H9 (cell line): ENCODE measurements at places on chromosomes 12 and 14. TPM values are rescaled to one million over a fixed set of nuclear protein-coding genes. Genes with fewer than 3 reads are reported as not detected.
A peak's percentile ranks its signal among the peaks of the same experiment; 100 is the strongest.

- DNase-seq, result no peak
These were observed 72.4 kb upstream of the SSTR1 start for GRCh38 chr14:38135106-38135867.

DNA sequence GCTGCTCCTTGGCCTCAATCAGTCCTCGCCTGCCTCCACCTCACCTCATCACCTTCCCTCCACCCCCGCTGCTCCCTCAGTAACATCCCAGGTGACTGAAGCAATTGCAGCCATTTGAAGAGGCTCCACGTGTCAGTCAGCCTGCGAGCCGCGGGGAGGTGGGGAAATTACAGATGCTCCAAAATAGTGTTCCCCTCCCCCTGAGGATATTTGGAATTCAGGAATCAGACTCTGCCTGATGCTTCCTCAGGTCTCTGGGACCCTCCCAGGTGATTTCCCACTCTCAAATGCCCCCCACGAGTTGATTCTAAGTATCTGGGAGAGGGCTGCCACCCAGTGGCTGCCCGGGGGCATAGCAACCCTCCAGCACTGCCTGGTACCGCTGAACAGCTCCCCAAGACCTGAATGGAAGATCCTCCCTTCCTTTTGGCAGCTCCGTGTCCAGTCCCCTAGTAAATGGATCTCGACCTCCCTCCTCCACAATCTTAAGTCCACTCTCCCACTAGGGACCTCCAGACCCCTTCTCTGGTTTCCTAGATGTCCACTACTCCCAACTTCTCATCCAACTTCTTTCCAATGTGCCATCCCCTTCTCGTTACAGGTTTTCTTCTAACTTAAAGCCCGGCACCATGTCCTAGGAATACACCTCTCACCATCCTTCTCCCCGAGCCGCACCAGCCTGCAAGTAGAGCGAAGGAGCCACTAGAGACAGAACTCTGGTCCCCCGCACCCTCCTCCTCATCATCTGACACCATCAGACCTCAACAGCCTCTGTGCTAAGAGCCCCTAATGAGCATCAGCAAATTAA lies 1.4 kb upstream of the ASIC1 start:
- DNase-seq, result peak; percentile 81

GRCh38 chr12:3342051-3342450 lies 149.0 kb upstream of the PRMT8 start:
- peak; percentile 78 for DNase-seq

DNA sequence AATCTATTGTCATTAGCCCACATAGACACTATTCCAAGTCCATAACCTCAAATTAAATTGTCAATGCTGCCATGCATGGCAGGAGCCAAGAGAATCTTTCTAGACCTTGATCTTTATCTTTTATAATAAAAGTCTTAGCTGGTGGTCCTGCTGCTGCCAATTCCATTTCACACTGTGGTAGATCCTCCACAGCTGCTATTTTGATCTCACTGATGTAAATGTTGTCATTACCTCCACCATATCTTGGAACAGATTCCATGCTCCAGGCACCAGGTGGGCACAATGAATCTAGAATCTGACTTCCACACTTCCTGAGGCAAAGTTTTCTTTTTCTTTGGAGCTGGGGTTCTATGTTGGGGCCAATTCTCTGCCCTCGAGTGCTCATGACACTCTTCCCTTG lies 161.2 kb downstream of the TMTC3 start:
- DNase-seq, result no peak

- no peak for DNase-seq
These were observed 223.3 kb downstream of the CHST11 start for GRCh38 chr12:104680070-104680469.

The COL2A1 gene
- total RNA-seq, result 10.8 and 11.4 TPM in 2 replicates

GRCh38 chr12:130016986-130017385 lies 113.2 kb upstream of the TMEM132D start:
- no peak for DNase-seq

- no peak for DNase-seq
These were observed 70.3 kb upstream of the CHST11 start for GRCh38 chr12:104386461-104386860.

DNA sequence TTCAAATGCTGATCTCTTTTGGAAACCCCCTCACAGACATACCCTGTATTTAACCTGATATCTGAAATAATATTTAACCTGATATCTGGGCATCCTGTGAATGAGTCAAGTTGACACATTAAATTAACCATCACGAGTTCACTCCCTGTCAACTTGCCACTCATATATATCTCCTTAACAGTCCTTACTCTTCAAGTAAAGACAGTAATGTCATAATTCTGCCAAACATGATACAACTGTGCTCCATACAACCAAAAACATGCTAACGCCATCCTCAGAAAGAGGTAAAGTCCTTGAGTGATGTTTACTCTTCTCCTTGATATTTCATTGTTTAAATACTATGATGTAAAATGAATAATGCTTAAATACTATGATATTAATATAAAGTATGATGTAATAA lies 105.0 kb downstream of the PLCZ1 start:
- no peak for DNase-seq

GRCh38 chr14:94602722-94603121 lies 9.5 kb upstream of the SERPINA3 start:
- DNase-seq, result no peak

DNA sequence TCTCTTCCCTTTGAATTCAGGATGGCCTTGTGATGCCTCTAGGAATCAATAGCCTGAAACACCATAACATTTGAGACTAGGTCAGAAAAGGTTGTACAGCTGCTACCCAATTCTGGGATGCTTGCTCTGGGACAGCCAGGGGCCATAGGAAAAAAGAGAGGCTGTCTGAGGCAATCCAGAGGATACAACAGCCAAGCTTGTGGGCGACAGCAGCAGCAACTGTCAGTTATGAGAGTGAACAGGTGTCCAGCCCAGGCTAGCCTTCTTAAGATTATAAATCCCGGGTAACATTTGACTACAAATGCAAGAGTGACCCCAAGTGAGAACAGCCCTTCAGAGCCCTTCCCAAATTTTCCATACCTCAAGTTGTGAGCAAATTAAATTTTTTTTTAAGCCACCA lies 11.1 kb downstream of the DCN start:
- no peak for DNase-seq

The TRHDE gene
- total RNA-seq, result 0.68 and 1.0 TPM in 2 replicates

The GUCY2C gene
- 1.3 and 1.9 TPM in 2 replicates for total RNA-seq

DNA sequence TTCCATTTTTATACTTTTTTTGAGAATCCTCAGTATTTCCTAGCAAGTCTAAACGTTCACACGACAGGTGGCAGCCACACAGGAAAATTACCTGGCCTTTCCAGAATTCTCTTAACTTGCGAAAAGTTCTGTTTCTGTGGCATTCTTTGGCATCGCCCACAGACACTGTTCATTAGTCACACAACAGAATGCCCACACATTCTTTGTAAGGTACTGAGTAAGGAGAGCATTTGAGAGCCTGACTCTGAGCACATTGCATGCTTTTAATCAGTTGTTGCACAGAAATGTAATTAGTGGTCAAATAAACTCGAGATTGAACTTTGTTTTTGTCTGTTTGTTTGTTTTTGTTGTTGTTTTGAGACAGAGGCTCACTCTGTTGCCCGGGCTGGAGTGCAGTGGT lies 52.4 kb downstream of the LMNTD1 start:
- no peak for DNase-seq

- DNase-seq, result no peak
These were observed 14.4 kb downstream of the FERMT2 start for GRCh38 chr14:52936437-52936836.

DNA sequence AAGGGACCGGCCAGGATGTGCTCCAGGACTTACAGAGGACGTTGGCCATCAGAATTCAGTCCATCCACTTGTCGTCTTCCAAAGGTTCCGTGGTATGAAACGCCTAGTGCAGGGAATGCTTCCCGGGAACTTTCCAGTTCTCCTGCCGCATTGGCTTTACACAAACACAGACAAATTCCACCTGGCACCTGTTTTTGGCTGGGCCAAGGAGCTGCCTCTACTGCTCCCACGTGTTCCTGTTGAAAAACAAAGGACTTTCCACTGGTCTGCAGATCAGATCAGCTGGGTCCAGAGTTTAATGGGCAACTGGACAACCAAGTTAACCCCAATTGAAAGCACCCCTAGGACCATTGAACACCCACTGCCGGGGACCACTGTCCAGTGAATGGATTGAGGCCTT lies 28.0 kb upstream of the PWP1 start:
- no peak for DNase-seq

The FAM186B gene
- total RNA-seq, result 0.42 and 0.46 TPM in 2 replicates

DNA sequence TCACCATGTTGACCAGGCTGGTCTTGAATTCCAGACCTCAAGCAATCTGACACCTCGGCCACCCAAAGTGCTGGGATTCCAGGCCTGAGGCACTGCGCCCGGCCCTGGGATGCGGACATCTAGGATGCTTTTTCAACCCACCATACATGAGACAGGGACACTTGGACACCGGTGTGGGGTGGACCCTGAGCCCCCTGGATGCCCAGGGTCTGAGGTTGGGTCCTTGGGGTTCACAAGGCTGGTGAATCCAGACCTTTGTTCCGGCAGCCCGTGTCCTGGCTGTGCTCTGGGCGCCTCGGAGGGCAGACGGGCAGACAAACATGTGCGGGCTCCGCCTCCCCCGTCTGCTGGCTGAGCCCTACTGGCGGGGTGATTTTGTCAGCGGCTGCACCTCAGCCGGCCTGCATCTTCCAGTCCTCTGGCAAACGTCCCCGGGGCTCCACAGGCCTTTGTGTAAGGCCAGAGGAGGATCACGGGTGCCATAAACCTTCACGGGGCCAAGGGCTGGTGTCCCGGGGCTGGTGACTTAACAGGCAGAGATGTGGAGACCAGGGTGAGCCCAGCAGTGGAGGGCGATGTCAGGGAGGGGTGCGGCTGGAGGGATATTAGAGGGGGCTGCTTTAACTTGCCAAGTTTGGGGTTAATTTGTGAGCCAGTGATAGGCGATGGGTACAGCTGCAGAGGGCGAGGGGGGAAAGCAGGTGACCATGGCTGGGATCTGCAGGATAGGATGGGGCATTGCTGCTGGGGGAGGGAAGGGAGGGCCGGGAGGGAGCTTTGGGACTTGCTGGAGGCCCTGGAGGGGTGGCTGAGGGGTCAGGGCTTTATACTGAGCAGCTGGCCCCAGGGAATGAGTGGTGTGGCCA lies 5.8 kb downstream of the ASPG start:
- DNase-seq, result no peak

DNA sequence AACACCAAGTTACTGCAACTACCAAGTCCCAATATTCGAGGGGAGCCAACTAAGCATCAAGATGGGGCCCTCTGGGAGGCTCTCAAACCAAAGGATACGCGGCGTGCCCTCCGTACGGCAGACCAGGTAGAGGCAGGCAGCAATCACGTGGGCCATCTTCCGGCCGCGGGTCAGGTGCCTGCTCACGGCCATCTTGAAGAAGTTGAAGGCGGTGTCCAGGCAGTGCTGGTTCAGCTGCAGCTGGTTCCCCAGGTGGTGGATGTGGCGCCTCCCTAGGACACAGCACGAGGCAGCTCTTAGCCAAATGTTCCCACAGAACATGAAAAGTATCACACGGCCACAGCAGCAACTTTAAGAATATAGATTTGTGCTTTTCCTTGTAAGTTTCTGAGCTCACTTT lies 24.3 kb downstream of the BTBD6 start:
- DNase-seq, result peak; percentile 43

- no peak for DNase-seq
These were observed 4.4 kb downstream of the TBX5 start for GRCh38 chr12:114401328-114402083.
